Liver (tissue), 10 donors: ENCODE measurements at places on chromosomes 13 and 19.
A peak's percentile ranks its signal among the peaks of the same experiment; 100 is the strongest.

- peak; percentile 76 for DNase-seq
These were observed 35.0 kb upstream of the VWA8 start for GRCh38 chr13:41995946-41996345.

GRCh38 chr13:79688741-79689140, 207.8 kb downstream of the NDFIP2 start:
- no peak for DNase-seq

GRCh38 chr13:102654756-102655155, 40.1 kb downstream of the METTL21C start:
- DNase-seq = no peak

GRCh38 chr13:73547239-73547638, 488.4 kb downstream of the KLF5 start:
- DNase-seq = no peak

DNA sequence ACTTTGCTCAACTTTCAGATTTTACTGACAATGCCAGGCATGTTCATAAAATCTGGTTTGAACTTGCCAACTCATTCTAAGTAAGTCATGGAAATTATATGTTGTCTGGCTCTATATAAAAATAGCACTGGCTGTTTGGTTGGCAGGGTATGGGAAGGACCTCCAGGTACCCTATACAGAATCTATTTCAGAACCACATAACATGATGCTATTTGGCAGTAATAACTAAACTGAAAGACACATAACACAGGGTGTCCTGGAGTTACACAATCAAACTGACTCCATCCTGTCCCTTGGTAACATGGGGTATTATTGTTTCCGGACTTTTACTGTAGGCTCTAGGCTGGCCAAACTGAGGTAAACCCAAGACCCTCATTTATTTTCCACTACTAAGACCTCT, 248.8 kb downstream of the RGCC start:
- DNase-seq = no peak

- no peak for DNase-seq
These were observed 69.1 kb upstream of the FLT1 start for GRCh38 chr13:28564030-28564429.

- DNase-seq = no peak
These were observed 284.7 kb downstream of the TSHZ3 start for GRCh38 chr19:31064491-31064890.

GRCh38 chr13:46211116-46211482, 629 bp upstream of the LRRC63 start:
- no peak for DNase-seq

GRCh38 chr19:19259741-19260140, 13.4 kb downstream of the TM6SF2 start:
- DNase-seq = no peak

DNA sequence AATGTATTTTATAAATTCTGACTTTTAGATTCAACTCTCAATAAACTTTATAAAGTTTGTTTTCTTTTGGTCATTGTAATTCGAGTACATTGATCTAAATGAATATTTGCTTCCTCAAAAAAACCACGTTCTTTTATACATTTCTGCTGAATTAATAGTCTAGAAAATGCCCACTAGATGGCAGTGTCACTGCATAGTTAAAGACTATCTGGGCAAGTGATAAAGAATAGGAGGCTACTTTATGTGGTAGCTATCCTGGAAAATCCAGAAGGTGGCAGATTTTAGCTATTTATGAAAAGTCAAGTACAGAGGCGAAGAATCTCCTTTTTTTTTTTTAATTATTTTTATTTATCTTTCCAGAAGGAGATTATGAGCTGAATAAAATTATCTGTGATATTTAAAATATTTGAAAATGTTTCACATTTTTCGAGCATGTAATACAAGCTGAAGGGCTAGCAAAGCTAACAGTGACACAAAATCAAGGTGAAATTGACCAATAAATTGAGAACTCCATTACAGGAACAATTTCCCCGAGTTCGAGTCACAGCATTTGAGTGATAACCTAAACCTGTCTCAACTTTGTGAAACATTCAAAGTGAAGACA, 221.8 kb downstream of the OLFM4 start:
- DNase-seq = no peak

GRCh38 chr13:40180776-40181175, 485.7 kb downstream of the FOXO1 start:
- no peak for DNase-seq

- no peak for DNase-seq
These were observed 127.2 kb upstream of the GJB6 start for GRCh38 chr13:20359335-20359734.

DNA sequence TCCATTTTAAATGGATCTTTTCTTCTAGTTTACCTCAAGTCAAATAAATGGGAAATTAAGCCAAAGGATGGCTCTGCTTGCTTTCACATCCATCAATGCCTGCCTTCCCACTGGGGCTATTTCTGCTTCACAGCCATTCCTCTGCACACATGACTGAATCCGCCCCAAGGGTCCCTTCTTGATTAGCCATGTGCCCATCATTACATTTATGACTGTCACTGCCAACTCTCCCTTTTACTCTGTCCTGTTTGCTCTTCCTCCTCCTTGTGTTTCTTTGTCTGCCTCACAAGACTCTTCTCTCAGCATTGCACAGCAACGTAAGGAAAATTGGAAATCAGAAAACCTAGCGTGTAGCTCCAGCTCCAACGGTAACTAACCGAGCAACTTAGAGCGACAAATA, 410.2 kb downstream of the TBC1D4 start:
- no peak for DNase-seq

DNA sequence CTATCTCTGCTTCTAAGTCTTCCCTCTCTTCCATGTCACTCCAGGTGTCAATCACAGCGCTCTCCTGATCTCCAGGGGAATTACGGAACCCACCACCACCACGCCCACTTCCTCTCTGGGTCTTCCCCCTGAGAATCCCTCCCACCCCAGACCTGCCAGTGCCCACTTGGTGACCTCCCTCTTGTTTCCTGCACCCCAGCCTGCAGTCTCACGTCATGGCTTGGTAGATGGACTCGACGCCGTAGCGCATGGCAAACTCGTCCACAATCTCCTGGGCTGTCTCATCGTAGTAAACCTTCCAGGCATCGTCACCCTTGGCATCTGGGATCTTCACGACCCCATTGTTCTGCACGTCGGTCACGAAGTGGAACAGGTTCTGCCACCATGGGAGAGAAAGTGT, 47.0 kb downstream of the UNC13A start:
- DNase-seq = no peak

GRCh38 chr13:91017031-91017668, 330.3 kb upstream of the MIR17HG start:
- peak; percentile 46 for DNase-seq

- no peak for DNase-seq
These were observed 11.7 kb upstream of the KL start for GRCh38 chr13:33004511-33004910.

- no peak for DNase-seq
These were observed 5.1 kb downstream of the NOTCH3 start for GRCh38 chr19:15195371-15196334.

DNA sequence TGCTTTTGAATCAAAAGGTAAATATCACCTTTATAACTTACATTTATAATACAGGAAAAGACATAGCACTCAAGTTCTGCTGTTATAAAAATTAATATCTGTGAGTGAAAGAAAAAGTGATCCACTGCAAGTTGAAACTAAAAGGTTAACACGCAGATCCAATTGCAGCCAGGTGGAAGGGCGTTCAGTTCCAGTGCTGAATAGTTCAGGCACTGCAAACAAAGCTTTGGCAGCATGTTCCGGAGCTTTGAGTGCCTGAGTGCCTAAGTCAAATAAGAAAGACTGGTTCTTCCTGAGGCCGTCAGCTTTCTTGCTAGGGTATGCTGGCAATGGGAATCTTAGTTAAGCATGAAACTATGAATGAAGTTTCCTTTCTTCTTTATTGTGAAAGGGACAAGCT, 200.3 kb downstream of the LMO7 start:
- no peak for DNase-seq

DNA sequence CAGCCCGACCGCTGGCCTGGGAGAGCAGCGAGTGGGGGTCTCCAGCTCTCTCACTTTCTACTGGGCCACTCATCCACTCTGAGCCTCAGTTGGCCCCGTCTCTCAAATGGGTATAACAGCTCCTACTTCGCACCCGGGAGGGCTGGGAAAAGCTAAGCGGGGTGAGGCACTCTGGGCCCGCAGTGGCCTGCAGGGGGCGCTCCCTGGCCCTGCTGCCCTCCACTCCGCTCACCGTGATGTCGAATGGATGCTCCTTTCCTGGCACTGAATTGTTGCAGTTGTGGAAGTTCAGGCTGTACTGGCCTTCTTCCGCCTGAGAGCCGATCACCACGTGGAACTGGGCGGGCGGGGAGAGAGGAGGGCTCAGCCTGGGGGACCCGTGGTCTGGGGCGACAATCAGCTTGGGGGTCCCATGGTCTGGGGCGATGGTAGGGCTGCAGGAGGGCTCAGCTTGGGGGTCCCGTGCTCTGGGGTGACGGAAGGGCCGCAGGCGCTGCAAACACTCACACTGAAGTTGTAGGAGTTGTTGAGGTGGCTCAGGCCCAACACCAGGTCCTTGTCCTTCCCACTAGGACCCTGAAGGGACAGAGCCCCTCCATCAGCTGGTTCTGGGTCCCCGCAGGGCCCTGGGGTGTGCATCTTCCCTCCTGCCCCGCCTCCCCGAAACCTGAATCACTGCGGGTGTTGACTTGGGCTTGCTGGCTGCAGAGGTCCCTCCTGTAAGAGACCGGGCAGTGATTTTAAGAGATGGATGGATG, 3.9 kb downstream of the GPR108 start:
- DNase-seq = no peak

GRCh38 chr19:37975596-37976515, 68.8 kb downstream of the SIPA1L3 start:
- DNase-seq = no peak

- DNase-seq = no peak
These were observed 7.4 kb upstream of the CDC34 start for GRCh38 chr19:524062-524674.

GRCh38 chr13:27080018-27080948, 91.3 kb downstream of the USP12 start:
- no peak for DNase-seq

DNA sequence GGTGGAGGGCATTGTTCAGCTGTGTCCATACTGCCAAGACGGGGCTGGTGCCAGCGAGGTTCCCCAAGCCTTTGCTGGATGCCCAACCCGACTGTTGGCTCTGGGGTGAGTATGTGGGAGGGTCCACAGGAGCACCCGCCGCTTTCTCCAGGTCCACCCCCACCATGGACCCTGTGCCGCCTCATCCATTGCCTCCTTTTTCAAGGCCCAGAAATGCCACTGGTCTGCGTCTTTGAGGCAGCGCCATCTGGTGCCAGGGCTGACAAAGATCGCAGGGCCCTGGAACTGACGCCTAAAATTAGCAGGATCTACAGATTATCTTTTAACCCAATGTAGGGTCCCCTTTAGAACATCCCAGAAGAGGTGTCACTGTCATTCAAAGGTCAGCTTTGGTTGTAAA, 34.6 kb downstream of the NFIX start:
- no peak for DNase-seq

DNA sequence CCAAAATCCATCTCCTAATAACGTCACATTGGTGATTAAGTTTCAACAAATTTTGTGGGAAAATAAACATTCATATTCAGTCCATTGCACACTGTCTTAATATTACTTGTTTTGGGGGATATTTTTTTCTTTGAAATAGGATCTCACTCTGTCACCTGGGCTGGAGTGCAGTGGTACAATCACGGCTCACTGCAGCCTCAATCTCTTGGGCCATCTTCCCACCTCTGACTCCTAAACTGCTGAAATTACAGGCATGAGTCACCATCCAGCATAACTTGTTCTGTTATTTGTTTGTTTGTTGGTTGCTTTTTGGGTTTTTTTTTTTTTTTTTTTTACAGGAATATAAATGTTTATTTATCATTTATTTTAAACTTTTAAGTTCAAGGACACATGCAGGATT, 556.1 kb upstream of the SLITRK6 start:
- no peak for DNase-seq

GRCh38 chr13:77535448-77535847, at the start of gene SCEL:
Gene SCEL, plus strand, starts transcription at chr13:77535706. Its CDS starts 20,170 bp downstream, at chr13:77555876.
- DNase-seq = no peak

GRCh38 chr19:41872775-41873647, 4.1 kb upstream of the CD79A start:
- peak; percentile 65 for DNase-seq

- no peak for DNase-seq
These were observed 7.8 kb downstream of the ISOC2 start for GRCh38 chr19:55453511-55454260.

DNA sequence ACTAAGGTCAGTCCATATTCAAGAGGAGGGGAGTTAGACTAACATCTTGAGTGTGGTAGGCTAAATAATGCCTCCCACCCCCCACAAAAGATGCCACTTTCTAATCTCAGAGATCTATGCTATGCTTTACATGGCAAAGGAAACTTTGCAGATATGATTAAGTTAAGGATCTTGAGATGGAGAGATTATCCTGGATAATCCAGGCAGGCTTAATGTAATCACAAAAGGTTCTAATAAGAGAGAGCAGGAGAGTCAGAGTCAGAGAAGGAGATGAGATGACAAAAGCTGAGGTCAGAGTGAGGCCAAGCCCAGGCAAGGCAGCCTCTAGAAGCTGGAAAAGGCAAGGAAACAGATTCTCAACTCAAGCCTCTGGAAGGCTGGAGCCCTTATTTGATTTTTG, 1011.6 kb downstream of the PCDH9 start:
- DNase-seq = no peak

DNA sequence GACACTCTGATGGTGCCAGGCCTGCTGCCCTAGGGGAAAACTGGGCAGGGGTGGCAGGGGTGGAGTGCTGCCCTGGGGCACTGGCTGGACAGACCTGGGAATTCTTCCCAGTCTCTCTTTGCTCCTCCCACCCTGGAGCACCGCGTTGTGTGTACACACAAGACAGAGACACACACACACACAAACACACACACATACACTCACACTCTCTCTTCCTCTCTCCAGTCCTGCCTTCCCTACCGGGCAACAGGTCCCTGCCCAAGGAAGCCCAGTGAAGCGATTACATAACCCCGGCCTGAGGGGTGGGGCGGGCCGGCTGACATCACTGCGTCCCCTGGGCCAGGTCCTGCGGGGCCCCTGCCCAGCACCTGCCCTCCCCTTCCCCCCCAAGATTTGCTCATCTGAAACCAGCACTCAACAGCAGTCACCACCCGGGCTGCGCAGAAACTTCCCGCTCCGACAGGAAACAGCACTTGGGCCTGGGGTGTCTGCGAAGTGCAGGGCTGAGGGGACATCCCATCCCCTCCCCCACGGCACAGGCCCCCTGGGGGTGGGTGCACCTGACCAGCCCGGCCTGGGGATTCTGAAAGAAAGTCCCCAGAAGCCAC, 1.2 kb downstream of the MKNK2 start:
- DNase-seq = peak; percentile 83
